ENCODE measurements at places on chromosomes 2 and 18.

- no peak for DNase-seq
These were observed 102.7 kb downstream of the MYO1B start for GRCh38 chr2:191347881-191348280.

DNA sequence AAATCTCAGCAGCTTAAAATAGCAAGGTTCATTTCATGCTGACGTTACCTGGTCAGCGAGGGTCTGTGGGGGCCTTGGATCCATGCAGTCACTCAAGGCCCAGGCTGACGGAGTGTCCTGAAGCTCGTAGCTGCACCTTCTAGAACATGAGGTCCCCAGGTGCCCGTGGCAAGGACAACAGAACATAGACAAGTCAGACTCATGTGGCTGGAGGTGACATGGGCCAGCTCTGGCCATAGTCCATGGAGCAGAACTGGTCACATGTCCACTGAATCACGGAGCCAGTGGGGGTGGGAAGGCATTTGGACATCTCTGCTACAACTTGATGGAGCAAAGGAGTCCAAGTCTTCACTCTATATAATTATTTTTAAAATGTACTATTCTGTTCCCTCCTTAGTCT is 233.2 kb downstream of the ACKR3 start:
- DNase-seq = no peak

DNA sequence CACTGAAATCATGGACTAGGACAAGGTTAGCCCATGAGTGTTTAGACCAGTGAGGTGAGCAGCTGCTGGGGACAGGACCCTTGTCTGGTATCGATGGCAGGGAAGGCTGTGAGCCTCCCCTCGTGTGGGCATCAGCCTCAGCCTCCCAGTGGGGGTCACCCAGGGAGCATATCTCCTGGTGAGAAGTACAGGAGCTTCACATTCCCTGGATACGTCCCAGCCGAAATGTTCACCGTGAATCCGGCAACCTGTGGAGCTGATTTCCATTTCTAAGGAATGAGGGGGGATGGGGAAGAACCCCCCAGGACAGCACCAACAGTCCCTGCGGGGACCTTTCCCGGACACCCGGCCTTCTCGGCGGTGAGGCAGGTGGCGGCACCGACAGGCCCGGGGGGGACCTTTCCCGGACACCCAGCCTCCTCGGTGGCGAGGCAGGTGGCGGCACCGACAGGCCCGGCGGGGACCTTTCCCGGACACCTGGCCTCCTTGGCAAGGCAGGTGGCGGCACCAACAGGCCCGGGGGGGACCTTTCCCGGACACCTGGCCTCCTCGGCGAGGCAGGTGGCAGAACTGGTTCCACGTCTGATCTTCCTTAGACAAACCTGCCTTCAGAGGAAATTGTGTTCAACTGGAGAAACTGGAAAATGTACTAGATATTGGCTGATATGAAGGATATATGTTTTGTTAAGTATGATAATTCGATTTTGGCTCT is 21.2 kb downstream of the RTP5 start:
- DNase-seq = no peak

- no peak for DNase-seq
These were observed 29.2 kb downstream of the G6PC2 start for GRCh38 chr2:168930242-168930641.

GRCh38 chr2:128215897-128216642 is 102.6 kb downstream of the HS6ST1 start:
- no peak for DNase-seq

Measured in mesothelial cell of epicardium (in vitro differentiated cells).